ENCODE measurements at places on chromosomes 12 and 14. TPM values are rescaled to one million over a fixed set of nuclear protein-coding genes. Genes with fewer than 3 reads are reported as not detected.

- H3K36me3 ChIP-seq: no peaks in the 10 kb centered on the region
- H3K27ac ChIP-seq: no peak overlapping the region
- no peaks in the 10 kb centered on the region for H3K4me1 ChIP-seq
- DNase-seq: no peak
- no peaks in the 10 kb centered on the region for H3K27me3 ChIP-seq
- no peak overlapping the region for H3K4me3 ChIP-seq
These were observed 33.7 kb upstream of the RERGL start for GRCh38 chr12:18123707-18124106.

Gene ADGRD1
- total RNA-seq: not detected

Gene SMCO3
- total RNA-seq: not detected

Gene MFAP5
- not detected for total RNA-seq

Gene DLGAP5
- total RNA-seq: 94.1 TPM

Gene RNF31
- 69.6 TPM for total RNA-seq
